Diencephalon (tissue), 1 donor: ENCODE measurements at places on chromosomes 13 and 19. TPM values are rescaled to one million over a fixed set of nuclear protein-coding genes. Genes with fewer than 3 reads are reported as not detected.

The C19orf81 gene
- total RNA-seq, result not detected

The KLF1 gene
- total RNA-seq, result 0.69 TPM

The SNAPC2 gene
- total RNA-seq, result 7.4 TPM

The SIAH3 gene
- 5.3 TPM for total RNA-seq

The PTGIR gene
- 0.23 TPM for total RNA-seq

The RASIP1 gene
- 4.8 TPM for total RNA-seq

The PABPC3 gene
- total RNA-seq, result 0.69 TPM

The ZNF728 gene
- 5.5 TPM for total RNA-seq

The ZNF93 gene
- 18.2 TPM for total RNA-seq
